ENCODE measurements at places on chromosomes 6 and 20.

DNA sequence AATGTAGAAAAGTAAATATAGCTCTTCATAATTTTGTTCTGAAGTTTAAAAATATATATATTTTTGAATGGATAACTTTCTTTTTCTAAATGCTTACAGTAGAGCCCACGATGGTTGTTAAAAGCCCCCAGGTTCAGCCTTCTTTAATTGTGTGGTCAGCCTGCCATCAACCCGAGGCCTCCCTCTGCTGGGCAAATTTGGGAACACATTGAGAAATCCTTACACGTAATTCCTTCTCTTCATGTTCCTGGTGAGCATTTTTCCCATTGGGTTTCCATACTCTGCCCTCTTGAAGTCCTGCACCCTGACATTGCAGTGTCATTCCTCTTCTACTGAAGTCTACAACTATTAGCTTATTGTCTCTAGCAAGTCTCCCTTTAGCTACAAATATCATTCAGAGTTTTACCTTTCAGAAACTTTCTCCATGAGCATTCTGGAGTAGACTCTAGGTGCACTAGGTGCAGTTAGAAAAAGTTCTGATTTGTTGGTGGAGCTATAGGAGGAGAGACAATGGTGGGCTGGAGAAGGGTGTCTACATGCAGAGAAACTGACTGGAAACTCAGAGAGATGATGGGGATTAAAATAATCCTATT is 40.6 kb downstream of the TRIM38 start:
- peak; percentile 57 for DNase-seq

DNA sequence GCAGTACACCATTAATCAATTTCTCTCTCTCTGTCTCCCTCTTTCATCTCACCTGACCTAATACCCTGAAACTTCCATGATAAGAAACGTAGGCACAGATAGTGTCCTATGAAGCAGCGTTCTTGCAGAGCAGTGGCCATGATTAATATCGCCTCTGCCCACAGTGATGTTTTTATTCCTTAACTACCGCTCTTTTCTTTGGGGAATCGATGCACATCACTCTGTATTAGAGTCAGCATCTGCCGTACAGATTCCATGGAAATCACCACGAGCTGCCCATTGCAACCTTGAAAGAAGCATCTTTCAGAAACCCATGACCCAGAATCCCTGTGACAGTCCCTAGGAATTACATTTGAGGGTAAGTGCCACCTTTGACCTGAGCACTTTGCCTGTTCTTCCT is 152.0 kb upstream of the ECI2 start:
- DNase-seq: no peak

DNA sequence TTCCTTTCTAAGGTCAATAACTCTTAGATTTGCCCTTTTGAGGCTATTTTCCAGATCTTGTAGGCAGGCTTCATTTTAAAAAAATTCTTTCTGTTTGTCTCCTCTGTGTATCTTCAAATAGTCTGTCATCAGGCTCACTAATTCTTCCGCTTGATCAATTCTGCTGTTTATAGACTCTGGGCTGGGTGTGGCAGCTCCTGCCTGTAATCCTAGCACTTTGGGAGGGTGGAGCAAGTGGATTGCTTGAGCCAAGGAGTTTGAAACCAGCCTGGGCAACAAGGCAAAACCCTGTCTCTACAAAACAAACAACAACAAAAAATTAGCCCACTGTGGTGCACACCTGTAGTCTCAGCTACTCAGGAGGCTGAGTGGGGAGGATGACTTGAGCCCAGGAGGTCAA is 40.0 kb upstream of the SCP2D1 start:
- DNase-seq: no peak

- no peak for DNase-seq
Measured at GRCh38 chr6:146984251-146984924, 219.8 kb upstream of the STXBP5 start.

GRCh38 chr20:61322151-61322865 is 70.2 kb downstream of the CDH4 start:
- no peak for DNase-seq

DNA sequence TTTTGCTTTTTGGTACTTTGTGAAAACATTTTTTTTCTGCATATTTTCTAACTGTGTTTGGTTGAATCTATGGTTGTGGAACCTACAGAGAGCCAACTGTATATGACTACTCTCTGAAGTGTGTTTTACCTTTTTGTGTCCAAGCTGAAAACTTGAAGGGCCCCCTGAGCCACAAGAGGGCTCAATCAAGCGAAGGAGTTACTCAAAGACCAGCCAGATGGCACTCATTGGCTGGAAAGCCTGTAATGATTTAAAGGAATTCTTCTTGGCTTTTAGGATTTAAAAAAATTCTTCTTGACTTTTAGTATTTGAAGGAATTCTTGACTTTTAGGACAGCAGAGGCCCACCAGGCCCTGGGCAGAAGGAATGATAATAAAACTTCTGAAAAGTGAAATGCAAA is 27.0 kb upstream of the ECI2 start:
- no peak for DNase-seq

GRCh38 chr6:107713563-107713962 is 110.5 kb downstream of the SCML4 start:
- DNase-seq: no peak

GRCh38 chr6:25692472-25692871 is 40.5 kb downstream of the SCGN start:
- DNase-seq: no peak

DNA sequence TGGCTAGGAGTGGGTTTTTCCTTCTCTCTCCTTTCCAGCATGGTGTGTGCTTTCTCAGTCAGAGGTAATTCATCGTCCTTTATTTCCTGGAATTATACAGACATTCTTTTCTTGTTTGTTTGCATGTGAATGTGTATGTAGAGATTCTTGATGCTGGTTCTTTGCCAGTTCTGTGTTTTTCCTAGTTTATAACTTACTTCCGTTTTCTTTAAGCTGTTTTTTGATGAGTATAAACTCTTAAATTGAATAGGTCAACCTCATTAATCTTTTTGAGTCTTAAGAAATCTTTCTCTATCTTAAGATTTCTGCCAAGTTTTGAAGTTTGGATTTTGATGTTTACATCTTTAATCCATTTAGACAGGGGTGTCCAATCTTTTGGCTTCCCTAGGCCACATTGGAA is 38.7 kb downstream of the IGF2R start:
- no peak for DNase-seq

DNA sequence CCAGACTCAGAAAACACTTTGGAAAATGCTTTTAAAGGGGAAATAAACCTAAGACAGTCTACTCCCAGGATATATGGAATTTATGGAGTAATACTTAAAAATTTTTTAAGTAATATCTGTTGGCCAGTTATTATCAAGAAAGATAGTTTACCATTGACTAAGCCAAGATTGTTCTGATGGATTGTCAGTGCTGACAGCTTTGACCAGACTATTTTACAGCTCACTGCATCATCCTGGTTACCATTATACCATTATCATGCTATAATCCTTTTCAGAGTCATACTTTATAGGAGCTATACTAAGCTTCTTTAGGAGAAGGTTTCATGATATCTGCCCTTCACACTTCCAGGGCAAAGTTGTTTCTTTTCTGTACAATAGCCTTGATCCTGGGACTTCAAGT is 16.5 kb downstream of the GTF2H5 start:
- no peak for DNase-seq

DNA sequence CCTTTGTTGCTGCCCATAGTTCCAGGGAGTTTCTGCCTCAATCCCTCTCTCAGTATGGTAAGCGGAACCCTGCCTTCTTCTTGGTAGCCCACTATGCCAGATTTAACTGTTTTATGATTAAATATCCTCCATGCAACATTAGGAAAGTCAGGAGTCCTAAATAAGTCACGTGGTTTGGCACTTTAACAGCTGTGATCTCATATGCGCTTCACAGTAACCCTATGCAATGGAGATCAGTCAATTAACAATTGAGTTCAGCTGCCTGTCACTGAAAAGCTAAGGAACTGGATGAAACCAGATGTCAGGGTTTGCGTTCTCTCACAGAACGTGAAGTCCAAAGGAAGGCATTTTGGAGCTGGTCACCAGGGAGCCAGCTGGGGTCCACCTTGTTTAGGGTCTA is 81.6 kb downstream of the PSMB1 start:
- DNase-seq: no peak

DNA sequence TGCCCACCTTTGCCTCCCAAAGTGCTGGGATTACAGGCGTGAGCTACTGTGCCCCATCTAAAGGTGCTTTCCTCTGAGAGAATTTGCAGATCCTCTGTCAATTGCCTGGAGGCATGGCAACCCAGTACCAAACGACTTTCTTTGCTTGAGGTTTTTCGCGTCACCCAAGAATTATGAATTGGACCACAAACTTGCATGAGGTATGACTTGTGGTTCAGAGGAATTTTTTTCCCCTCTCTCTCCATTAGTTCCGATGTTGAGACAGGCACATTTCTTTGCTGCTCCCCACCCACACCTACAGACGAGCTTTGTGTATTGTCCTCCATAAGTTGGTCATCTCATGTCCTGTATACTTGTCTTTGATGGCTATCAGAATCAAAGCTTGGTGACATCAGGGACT is 11.8 kb upstream of the SCAF8 start:
- peak; percentile 88 for DNase-seq

GRCh38 chr6:135953818-135954217 is 102.3 kb downstream of the PDE7B start:
- no peak for DNase-seq

DNA sequence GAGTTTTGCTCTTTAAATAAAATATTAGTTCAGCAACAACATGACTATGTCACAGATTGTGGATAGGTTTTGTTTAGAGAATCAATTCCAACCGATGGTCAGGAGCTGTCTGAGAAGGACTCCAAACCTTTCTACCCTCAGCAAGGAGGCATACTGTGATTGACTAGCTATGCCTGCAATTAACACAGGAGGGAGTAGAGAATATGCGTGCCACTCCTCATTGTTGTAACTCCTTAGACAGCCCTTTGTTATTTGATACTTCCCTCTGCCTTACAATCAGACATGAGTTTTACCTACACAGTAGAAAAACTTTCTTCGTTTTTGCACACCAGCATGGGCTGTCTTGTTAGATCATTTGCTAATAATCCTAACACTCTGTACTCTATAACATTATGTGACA is 796.5 kb downstream of the PRIM2 start:
- DNase-seq: no peak

DNA sequence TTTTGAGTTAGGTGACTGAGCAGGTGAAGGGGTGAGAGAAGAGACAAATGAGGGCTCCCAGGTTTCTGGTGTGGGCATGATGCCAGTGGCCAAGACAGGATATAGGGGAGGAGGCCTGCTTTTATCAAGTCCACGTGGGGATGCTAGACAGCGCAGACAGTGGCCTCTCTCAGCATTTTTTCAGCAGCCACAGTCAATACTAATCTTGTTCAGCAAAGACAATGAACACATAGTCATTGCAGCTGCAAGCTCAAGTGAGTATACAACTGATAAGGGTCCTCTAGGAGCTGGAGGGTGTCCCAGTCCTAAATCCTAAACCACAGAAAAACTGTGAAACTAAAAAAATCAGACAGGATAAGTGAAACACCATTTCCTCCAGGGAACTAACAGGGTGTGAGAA is 48.6 kb downstream of the UQCC1 start:
- no peak for DNase-seq

DNA sequence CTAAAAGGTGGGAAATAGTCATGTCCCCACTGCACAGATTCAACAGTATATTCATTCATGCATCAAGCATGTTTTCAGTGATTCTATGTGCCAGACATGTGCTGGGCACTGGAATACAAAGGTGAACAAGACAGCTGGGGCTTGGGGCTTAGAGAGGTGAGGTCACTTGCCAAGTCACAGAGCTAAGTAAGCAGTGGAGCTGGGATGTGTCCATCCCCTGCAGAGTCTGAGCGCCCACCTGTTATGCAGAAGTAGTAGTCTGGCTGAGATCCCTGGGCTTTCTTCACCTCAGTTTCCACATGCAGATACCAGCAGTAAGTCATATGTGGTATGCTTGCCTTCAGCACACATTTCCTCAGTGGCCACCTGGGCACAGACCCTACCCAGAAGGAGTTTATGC is 263.8 kb downstream of the DHX35 start:
- DNase-seq: no peak

- DNase-seq: no peak
Measured at GRCh38 chr6:42274898-42275297, 57.2 kb upstream of the MRPS10 start.

DNA sequence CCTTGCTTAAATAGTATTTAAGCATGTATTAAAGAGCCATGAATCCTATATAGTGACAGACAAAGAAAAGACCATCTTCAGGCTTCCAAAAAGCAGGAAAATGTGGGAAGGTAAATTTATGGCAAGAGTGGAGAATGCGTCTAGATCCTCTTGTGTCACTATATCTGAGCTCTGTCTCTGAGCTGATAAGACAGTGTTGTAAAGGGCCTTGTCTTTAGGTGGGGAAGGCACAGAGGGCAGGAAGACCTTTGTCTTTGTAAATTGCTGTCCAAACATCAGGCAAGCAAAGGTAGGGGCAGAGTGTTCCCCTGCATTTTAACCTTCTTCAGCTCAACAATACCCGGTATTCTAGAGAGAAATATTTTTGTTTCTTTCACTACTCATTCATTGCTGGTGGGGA is 33.9 kb upstream of the MBOAT1 start:
- no peak for DNase-seq

DNA sequence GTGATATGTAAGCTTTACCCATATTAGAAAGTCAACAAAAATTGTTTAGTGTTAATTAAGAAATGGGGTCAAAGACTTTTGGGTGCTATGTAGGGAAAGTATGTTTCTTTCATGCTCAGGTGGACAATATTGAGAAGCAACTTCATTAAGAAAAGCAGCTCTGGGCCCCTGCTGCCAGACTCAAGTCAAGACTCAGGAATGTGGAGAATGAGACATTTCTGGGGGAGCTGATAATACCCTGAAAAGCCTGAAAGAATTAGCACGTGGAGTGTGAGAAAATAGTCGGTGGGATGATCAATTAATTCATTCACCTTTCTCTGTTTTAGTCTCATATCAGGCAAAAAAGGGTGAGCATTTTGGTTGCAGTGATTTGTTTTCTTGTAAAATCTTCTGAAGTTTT is 175.1 kb upstream of the IMPG1 start:
- no peak for DNase-seq

GRCh38 chr6:75090576-75090975 is 115.3 kb downstream of the COL12A1 start:
- no peak for DNase-seq

- DNase-seq: peak; percentile 65
Measured at GRCh38 chr6:35092362-35093117, 48.6 kb downstream of the TCP11 start.

DNA sequence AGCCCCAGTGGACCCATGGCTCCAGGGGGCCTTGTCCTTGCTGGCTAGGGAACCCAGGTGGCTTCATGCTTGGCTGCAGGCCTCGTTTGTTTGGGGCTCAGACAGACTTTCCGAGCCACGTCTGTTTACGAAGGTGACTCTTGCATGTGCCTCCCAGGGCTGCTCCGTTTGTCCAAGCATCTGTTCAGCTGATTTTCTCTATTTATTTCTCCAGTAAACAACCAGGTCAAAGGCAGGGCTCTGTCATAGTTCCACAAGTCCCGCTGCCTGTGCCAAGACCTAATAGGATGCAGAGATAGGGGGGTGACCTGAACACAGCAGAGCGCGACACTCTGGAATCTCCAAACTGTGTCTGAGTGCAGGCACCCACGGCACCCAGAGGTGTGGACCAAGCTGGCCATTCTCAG is 12.8 kb upstream of the SPO11 start:
- DNase-seq: no peak
